ENCODE measurements at places on chromosomes 2 and 18. TPM values are rescaled to one million over a fixed set of nuclear protein-coding genes. Genes with fewer than 3 reads are reported as not detected.

DNA sequence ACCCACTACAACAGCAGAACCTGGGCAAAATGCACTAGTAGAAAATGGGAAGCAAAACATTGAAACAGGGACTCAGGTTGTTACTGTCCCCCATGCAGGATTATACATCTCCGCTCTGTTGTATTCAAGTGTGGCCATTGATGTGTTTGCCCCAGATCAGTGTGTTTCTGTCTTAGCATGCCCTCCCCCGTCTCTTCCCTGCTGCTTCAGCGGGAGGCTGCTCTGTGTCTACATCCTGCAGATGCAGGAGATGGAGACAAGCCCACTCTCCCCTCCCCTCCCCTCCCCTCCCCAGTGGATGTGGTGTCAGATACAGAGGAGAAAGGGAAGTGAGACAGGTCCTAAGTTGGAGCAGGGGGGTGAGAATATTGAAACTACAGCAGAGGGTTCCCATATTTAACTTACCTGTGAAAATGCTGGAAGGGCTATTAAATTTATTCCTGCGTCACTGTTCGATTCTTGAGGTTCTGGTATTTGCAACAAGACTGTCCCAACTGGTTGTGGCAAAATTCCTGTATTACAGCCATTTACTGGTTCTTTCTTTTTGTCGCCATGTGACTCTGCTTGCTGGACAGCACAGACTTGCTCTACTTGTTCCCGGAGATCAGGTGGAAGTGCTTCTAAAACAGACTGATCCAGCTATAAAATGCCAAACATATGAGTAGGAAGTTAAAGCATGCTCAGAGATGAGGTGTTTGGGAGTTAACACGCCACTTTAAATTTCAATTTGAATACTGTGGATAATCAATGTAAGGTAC, 67.0 kb downstream of the EIF5B start:
- H3K36me3 ChIP-seq, result peaks cover 99% of the 10 kb centered on the region
- H3K27ac ChIP-seq, result no peak overlapping the region
- no peaks in the 10 kb centered on the region for H3K4me1 ChIP-seq

DNA sequence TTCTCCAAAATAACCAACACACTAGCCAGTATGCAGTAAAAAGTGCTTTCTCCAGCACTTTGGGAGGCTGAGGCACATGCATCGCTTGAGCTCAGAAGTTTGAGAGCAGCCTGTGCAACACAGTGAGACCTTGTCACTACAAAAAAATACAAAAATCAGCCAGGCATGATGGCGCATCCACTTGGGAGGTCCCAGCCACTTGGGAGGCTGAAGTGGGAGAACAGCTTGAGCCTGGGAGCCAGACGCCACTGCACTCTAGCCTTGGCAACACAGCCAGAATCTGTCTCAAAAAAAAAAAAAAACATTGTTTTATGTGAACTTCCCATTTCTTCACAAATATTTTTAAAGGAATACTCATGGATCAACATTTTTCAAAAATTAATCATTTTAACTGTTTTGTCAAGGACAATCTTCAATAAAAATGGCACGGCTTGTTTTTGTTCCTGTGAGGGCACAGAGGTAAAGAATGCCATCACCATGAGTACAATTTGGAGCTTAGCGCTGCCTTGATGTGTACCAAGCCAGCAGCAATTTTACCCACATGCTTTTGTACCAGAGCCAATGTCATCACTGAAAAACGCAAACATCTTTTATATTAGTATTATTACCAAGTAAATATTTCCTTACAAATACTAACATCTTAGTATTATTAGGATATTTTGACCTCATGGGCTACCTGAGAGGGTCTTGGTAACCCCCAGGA, 26.7 kb downstream of the RAB1A start:
- H3K4me3 ChIP-seq, result no peak overlapping the region
- H3K27ac ChIP-seq, result no peak overlapping the region
- peaks cover 80% of the 10 kb centered on the region for H3K36me3 ChIP-seq
- peaks cover 41% of the 10 kb centered on the region for H3K4me1 ChIP-seq

GRCh38 chr18:43777636-43778304, 500.5 kb upstream of the SYT4 start:
- no peaks in the 10 kb centered on the region for H3K36me3 ChIP-seq
- H3K4me3 ChIP-seq, result no peak overlapping the region
- no peaks in the 10 kb centered on the region for H3K27me3 ChIP-seq
- H3K4me1 ChIP-seq, result no peaks in the 10 kb centered on the region
- no peak for DNase-seq

DNA sequence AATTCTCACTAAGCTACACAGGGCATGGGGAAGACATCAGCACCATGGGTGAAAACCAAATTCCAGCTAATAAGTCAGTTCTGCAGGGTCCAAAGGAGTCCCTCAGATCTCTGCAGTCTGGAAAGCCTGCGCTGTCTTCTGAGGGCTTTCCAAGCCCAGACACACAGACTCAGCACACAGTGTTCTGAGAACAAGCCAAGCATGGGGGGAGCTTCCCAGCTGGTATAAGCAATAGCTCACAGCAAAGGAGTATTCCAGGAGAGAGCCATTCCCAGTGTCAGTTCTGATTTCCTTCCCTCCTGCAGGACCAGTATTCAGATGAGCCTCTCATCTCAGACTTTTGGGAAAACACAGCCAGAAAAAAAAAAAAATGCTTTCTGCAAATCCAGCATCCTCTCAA, 370.8 kb downstream of the TNS1 start:
- H3K27ac ChIP-seq, result no peak overlapping the region
- no peaks in the 10 kb centered on the region for H3K36me3 ChIP-seq
- no peaks in the 10 kb centered on the region for H3K27me3 ChIP-seq
- no peak overlapping the region for H3K4me3 ChIP-seq

GRCh38 chr2:230773039-230773773, 60.6 kb downstream of the CAB39 start:
- no peak for DNase-seq
- H3K36me3 ChIP-seq, result peaks cover 50% of the 10 kb centered on the region
- no peak overlapping the region for H3K4me3 ChIP-seq

GRCh38 chr2:101160454-101160853, 9.3 kb upstream of the TBC1D8 start:
- DNase-seq, result no peak

DNA sequence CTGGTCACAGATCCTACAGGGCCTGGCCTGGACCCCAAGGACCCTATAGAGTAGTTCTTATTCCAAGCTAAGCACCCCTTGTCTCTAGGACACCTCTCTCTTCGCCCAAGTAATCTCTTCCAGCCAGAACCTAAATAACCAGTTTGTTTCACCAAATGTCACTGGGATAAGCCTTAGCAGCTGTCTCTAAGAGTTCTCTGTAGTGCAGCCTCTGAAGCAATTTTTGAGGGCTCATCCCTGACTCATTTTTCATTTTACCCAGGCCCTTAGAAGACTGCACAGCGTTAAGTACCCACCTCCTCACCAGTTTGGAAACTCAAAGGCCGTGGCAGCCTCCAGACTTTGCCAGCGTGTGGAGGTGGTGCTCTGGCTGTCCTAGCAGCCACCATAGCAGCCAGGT, 290.1 kb upstream of the SIX2 start:
- no peak overlapping the region for H3K4me3 ChIP-seq
- no peak for DNase-seq
- H3K4me1 ChIP-seq, result no peaks in the 10 kb centered on the region
- H3K36me3 ChIP-seq, result no peaks in the 10 kb centered on the region

GRCh38 chr2:121038891-121039616, 245.9 kb downstream of the TFCP2L1 start:
- H3K4me1 ChIP-seq, result no peaks in the 10 kb centered on the region
- no peak overlapping the region for H3K4me3 ChIP-seq
- no peaks in the 10 kb centered on the region for H3K27me3 ChIP-seq
- H3K27ac ChIP-seq, result no peak overlapping the region
- DNase-seq, result no peak

DNA sequence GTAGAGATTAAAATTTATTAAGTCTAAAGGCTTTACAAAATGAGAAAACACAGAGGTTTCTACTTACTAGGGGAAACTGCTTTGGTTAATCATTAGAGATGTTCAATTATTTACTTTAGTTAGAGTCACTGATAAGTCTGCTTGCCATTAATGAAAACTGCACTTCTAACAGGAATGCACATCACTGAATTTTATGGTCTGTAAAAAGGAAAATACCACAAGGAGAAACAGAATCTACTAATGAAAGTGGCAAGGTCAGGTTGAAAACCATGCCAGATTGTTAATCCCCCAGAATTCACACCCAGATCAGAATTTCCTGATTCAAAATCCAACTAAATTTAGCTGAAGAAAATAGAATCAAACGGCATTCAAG, 90.5 kb upstream of the GRB14 start:
- H3K27ac ChIP-seq, result no peak overlapping the region
- H3K4me1 ChIP-seq, result no peaks in the 10 kb centered on the region
- no peak for DNase-seq
- H3K4me3 ChIP-seq, result no peak overlapping the region
- H3K36me3 ChIP-seq, result no peaks in the 10 kb centered on the region

DNA sequence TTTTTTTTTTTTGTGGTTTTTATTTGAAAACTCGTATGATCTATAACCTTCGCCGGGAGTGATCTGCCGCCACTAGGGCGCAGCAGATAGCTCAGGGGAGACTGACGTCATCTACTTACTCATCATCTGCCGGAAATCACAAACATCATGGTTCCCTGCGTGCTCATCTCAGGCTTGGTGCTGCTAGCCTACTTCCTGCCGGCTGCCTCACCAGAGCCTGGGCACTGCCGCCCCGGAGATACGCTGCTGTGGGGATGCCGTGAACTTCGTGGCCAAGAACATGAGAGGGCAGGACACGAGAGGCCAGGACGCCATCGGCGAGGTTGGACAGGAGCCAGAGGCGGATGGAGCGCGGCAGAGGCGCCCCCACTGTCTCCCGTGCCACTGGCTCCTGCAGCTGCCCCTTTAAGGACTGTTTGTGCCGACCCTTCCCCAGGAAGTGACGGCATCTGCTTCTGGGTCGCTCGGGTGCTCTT, 68.8 kb downstream of the DOK6 start:
- no peak overlapping the region for H3K27ac ChIP-seq
- H3K36me3 ChIP-seq, result no peaks in the 10 kb centered on the region
- H3K27me3 ChIP-seq, result no peaks in the 10 kb centered on the region
- H3K4me1 ChIP-seq, result no peaks in the 10 kb centered on the region
- no peak for DNase-seq

DNA sequence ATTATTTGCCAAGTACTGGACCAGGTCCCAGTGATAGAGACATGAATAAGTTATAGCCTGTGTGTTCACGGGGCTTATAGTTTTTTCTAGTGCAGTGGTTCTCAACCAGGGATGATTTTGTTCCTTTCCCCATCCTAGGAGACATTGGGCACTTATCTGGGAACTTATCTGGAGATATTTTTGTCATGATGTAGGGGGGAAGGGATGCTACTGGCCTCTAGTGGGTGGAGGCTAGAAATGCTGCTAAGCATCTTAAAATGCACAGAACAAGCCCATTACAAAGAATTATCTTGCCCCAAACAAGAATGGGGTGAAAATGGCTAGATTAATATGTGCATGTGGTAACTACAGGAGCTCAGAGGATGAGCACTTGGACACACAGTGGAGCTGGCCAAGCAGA, 75.2 kb downstream of the KLHL29 start:
- no peak overlapping the region for H3K4me3 ChIP-seq
- DNase-seq, result no peak
- H3K27ac ChIP-seq, result no peak overlapping the region

- DNase-seq, result no peak
- peaks cover 6% of the 10 kb centered on the region for H3K27me3 ChIP-seq
- H3K4me3 ChIP-seq, result no peak overlapping the region
- H3K4me1 ChIP-seq, result no peaks in the 10 kb centered on the region
Observed at GRCh38 chr18:79547413-79548076, 132.1 kb upstream of the CTDP1 start.

DNA sequence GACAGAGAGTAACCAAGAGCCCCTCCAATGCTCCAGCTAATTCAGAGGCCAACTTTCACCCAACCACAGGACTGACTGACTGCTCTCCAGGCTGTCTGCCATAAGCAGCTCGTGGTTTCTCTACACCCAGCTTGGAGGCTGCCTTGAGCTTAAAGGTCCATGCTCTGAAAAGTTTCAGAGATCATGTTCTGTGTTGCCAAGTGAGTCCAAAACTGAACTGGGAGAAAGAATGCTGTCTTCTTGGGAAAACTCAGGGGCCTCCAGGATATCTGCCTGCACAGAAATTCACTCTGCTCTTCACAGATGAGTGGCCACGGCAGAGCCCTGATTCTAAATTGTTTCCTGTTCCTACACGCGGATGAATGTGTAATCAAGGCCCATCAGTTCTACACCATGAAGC, 51.1 kb downstream of the LPIN2 start:
- no peaks in the 10 kb centered on the region for H3K27me3 ChIP-seq
- no peaks in the 10 kb centered on the region for H3K36me3 ChIP-seq
- DNase-seq, result no peak

The PLCL1 gene
- total RNA-seq, result 4.1 TPM

The WDFY1 gene
- total RNA-seq, result 68.5 TPM

The PKDCC gene
- total RNA-seq, result 44.8 TPM

The SLC19A3 gene
- total RNA-seq, result not detected

All from spleen (tissue), 13 donors.